ENCODE measurements at places on chromosomes 16 and 17.

DNA sequence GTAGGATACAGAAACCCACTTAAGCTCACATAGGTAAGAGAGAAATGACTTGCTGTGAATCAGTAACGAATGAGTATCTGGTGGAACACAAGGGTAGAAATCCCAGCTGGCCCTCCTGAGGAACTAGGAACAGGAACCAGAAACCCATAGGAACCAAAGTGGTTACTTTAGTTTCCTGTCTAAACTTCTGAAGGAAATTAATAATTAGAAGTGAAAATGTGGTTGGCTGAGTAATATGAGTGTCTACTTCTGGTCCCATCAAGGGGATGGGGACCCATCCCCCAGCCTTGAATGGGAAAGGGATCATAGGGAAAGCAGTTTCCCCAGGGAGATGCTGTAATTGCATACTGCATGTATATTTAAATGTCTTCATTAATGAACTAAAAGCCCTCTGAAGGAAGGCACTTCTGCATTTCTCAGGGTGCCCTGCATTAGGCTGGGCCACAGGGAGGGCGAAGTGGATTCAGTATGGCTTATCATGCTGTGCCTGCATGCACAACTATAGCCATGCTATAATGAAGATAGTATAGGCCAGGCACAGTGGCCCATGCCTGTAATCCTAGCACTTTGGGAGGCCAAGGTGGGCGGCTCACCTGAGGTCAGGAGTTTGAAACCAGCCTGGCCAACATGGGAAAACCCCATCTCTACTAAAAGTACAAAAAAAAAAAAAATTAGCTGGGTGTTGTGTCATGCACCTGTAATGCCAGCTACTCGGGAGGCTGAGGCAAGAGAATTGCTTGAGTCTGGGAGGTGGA lies 45.6 kb downstream of the CYB5B start:
- DNase-seq: no peak

DNA sequence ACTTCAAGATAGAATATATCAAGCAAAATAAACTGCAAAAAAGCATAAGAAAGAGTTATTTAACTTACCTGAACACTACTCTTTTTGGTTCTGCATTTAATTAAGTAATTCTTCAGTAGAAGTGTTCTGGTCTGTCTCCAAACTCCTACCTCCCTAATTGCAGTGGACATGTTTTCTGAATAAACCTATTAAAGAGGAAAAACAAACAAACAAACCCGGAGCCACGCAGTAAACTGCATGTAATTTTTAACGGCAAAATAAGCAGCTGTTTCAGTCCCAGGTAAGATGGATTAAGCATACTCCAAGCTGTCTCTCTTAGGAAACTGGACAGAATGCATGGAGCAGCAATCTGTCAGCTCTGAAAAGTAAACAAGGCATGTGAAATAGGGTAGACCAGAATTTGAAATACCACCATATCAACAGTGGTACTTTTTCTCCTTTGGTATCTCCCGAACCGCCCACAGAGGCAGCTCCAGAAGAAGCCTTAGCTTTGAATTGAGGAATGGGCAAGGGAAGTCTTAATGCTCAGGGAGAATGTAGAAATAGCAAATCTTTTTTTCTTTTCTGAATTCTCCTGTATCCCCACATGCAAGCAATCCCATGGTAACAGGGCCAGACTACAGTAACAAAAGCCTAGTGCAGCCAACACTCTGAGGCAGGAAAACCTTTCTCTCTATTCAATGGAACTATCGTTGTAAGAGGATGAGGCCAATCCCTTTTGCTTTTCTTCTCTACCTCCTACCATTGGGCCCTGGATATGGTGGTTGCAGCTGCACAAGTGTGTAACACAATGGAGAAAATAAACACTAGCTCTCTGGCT lies 12.5 kb downstream of the ABCA5 start:
- peak; percentile 64 for DNase-seq

DNA sequence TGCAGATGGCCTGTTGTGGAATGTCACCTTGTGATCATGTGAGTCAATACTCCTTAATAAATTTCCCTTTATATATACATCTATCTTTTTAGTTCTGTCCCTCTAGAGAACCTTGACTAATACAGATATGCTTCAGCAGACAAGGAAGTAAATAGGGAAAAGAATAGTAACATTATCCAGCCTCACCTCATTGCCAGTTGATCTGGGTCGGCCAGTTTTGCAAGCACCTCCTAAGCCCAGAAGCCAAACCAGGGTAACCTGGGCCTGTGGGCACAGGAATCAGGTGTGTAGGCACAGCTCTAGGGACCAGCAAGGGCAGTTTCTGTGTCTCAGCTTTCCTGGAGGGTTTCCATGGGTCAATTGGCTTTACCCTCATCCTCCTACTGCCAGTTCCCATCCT lies 11.9 kb upstream of the CCL17 start:
- DNase-seq: no peak

GRCh38 chr17:81027038-81027437 lies 7.9 kb upstream of the BAIAP2 start:
- no peak for DNase-seq

DNA sequence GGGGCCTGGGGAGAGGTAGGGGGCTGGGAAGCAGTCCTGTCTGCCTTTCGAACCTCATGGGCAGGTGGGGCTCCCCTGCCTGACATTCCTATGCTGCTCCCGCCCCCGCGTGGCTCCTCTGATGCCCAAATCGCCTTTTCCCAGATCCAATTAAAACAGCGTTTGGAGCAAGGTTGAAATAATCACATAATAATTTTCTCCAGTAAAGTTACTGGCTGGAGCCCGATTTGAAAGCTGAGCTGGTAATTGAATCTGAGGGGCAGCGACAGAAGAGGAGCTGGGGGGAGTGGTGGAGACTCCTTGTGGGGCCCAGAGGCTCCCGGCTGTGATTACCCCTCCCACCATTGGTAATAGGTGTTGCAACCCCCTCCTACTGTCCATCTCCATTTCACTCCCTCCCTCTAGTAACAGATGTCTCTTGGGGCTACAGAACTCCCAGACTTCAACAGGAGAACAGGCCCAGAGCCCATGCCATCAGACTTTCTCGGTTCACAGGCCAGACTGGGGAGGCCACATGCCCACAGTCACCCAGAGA lies 38.9 kb upstream of the C1QL1 start:
- peak; percentile 76 for DNase-seq

DNA sequence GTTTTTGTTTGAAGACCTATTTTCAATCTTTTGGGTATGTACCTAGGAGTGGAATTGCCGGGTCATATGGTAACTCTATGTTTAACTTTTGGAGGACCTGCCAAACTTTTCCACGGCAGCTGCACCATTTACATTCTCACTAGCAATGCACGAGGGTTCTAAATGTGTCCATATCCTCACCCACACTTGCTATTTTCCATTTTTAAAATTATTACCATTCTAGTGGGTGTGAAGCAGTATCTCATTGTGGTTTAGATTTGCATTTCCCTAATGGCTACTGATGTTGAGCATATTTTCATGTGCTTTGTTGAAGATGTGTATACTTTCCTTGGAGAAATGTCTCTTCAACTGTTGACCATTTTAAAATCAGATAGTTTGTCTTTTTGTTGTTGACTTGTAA lies 60.3 kb upstream of the HAPSTR1 start:
- no peak for DNase-seq

GRCh38 chr16:23384878-23385277 lies 68.1 kb downstream of the COG7 start:
- DNase-seq: no peak

DNA sequence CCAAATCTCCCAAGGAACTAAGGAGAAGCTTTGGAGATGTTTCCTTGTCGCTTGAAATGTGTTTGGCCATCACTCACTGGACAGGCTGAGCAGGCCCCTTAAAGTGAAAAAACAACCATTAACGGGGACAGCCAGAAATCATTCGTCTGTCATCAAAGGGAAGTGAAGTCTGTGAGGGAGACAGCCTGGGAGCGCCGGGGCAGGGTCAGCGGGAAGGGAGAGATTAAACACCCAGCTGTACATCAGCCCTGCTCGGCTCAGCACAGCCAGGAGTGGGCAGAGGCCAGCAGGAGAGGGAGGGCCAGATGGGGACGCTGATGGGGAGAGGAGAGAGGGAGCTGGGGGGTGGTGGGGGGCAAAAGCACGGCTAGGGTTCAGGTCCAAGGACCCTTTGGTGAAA lies 105.1 kb downstream of the SDK2 start:
- no peak for DNase-seq

DNA sequence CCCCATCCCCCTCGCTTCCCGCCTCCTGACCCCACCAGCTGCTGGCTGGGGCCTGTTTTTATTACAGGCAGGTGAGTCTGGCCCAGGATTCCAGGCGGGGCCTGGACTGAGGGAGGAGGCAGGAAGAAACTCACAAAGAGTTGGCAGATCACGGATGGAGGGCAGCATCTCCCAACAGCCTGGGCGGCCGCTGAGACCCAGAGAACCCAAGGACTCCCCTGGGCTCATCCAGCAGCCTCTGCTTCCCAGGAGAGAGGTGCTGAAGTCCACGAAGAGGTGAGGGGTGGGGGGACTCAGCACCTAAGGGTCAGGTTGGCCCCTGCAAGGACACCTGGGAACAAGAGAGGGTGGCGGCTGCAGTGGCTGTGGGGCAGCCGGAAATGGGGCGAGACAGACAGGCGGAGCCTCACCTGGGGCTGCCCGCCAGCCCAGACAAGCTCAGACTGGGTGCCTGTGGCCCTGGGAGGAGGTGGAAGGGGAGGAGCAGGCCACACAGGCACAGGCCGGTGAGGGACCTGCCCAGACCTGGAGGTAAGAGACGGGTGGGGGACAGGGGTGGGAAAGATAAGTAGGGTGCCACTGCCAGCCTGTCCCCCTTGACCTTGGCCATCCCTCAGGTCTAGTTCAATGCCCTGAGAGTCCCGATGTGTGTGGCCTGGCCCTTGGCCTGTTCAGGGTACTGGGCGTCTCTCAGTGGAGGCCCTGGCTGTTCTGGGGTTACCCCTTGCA lies 8.7 kb upstream of the ADGRG1 start:
- DNase-seq: no peak

- no peak for DNase-seq
Measured at GRCh38 chr17:80879723-80880647, 111.7 kb upstream of the CHMP6 start.

GRCh38 chr16:78641433-78641832 lies 542.0 kb downstream of the WWOX start:
- DNase-seq: no peak

GRCh38 chr17:3828151-3828851 lies 17.7 kb downstream of the NCBP3 start:
- DNase-seq: no peak

- no peak for DNase-seq
Measured at GRCh38 chr16:2518823-2519710, 1.1 kb upstream of the AMDHD2 start.

DNA sequence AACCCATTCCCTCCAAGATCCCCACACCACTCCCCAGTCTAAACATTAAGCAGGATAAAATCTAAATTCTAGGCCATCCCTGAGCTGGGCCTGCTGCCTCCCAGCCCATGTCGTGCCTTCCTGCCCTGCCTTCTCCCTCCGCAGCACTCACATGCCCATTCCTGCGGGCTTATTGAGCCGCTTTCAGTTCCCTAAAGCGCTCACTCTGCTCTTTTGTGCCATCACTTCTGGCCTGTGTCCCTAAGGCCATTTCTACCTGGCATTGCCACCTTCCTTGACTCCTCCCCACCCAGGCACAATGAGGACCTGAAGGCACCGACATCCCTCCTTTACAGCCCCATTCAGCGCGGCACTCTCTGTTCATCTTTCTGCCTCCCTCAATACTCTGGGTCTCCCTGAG lies 13.0 kb upstream of the RAB5C start:
- no peak for DNase-seq

DNA sequence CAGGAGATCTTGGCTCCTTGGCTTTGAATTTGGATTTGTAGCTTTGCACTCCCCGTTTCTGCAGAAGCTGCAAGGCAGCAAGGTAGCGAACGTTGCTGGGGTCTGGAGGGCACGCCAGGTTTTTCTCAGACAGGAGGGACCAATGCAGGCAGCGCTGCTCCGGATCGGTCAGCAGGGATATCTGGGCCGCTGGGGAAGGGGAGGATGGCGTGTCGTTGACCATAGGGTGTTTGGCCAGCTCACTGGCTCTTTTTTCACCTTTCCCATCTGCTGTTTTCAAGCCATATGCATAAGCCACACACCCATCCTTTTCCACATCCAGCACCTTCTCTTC lies 15.8 kb downstream of the C16orf46 start:
- no peak for DNase-seq

GRCh38 chr17:35376245-35376644 lies 2.8 kb upstream of the SLFN11 start:
- no peak for DNase-seq

GRCh38 chr16:75089486-75090202 lies 26.9 kb downstream of the LDHD start:
- no peak for DNase-seq

DNA sequence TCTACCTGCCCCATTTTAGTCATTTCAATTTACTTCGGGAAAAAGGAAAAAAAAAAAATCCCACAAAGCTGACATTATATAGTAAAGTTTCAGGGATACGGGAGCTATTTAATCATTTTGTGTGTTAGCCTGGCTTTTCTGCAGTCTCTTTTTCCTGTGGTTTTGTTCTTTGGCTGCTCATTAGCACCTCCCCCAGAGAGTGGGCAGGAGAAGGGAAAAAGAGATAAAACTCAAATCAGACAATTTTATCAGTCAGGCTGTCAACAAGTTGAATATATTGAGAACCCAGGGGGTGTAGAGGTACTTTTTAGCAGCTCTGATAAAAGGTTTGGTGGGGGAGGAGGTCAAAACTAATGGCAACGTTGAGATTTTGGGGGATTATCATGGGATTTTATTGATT lies 559.0 kb upstream of the PSMD7 start:
- no peak for DNase-seq

GRCh38 chr17:20267459-20267842 lies 199.9 kb downstream of the LGALS9B start:
- no peak for DNase-seq
